ENCODE measurements at places on chromosomes 7 and 10. TPM values are rescaled to one million over a fixed set of nuclear protein-coding genes. Genes with fewer than 3 reads are reported as not detected.

The EGR2 gene
- 0.82 TPM for total RNA-seq

The HIPK2 gene
- total RNA-seq: 37.0 TPM

The PLCE1 gene
- 67.9 TPM for total RNA-seq

The HMX2 gene
- 0.64 TPM for total RNA-seq

The CPA1 gene
- total RNA-seq: not detected

The PRPS1L1 gene
- not detected for total RNA-seq

The WDR86 gene
- 2.8 TPM for total RNA-seq

The CYP3A7 gene
- total RNA-seq: 0.95 TPM

GRCh38 chr7:114047889-114048288, 129.1 kb upstream of the PPP1R3A start:
- no peak for DNase-seq

DNA sequence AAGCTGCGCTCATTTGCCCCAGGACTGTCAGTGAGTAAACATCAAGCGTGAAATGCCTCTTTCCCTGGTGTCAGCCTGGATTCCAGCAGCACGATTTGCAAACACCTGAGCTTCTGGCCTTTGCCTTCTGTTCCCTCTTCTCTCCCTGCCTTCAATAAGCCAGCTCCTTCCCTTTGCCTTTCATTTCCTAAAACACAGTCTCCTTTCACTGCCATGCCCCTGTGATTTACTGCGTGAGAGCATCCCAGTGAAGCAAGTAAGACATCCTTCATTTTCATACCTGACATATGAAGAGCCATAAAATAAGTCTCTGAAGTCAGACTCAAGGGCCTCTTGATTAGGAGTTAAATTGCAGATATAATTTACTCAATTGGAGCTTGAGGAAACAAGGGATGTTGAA, 681.8 kb downstream of the TYW1 start:
- no peak for DNase-seq

GRCh38 chr10:73857446-73857845, 16.9 kb downstream of the CAMK2G start:
- DNase-seq: no peak

DNA sequence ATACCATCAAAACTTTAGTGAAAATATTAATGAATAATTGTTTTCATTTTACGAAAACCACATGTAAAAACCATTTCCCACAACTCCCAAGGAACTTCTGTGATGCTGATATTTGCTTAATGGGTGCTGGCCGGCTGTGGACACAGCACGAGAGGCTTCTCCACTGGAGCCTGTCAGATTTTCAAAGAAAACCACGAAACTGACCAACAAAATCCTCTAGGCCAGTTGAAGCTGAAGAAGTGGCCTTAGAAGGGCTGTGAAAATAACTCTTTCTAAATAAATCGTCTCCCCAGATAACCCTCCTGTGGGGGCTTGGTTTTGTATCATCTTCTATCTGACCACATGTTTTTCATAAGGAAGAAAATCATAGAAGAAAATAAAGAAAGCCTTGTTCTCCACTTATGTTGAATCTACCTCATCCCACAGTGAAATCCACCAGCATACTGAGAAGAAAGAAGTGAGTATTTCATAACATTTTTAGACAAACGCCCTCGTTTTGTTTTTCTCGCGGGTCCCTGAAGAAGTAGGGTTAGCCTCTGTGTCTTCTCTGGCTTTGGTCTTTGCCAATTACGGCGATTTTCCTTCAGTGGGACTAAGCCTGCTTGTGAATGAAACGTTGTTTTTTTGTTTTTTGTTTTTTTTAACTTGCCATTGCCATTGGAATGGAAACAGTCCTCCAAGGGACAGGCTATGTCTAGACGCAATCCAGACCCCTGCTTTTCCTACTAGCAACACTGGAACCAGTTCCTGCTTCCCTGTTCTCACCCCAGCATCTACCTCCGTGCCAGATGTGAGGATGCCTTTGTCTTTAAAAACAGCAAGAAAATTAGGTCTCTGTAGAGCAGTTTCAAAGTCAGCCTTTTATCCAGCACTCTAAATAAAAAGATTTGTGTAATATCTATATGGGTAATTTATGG, 123.9 kb downstream of the ADAM12 start:
- no peak for DNase-seq

GRCh38 chr7:1318051-1318450, 85.4 kb downstream of the UNCX start:
- DNase-seq: no peak

GRCh38 chr7:27605689-27606269, 56.9 kb downstream of the HIBADH start:
- no peak for DNase-seq

GRCh38 chr10:21692916-21693315, 158.9 kb downstream of the MLLT10 start:
- DNase-seq: no peak

- DNase-seq: no peak
Measured at GRCh38 chr7:38773430-38773829, 135.6 kb downstream of the VPS41 start.

GRCh38 chr7:100538348-100538653, 702 bp upstream of the AGFG2 start:
- DNase-seq: no peak

- DNase-seq: peak; percentile 39
Measured at GRCh38 chr7:157318015-157318706, 18.6 kb upstream of the DNAJB6 start.

DNA sequence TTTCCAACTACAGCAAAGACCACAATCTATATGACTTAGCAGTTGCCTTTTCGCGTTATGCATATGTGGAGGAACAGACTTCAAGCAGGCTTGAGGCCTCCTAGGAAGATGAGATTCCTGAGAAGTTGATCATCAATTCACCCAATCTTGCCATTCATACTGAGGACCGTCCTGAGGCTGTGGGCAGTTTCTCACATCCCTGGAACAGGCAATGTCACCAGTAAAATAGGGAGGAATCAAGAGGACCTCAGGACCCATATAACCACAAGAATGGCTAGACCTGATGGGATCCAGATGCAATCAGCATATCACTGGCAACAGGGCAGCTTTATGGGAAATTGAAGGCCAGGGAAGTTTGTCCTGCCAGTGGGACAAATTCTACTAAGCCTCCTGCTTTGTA, 17.3 kb downstream of the KDM7A start:
- DNase-seq: no peak

DNA sequence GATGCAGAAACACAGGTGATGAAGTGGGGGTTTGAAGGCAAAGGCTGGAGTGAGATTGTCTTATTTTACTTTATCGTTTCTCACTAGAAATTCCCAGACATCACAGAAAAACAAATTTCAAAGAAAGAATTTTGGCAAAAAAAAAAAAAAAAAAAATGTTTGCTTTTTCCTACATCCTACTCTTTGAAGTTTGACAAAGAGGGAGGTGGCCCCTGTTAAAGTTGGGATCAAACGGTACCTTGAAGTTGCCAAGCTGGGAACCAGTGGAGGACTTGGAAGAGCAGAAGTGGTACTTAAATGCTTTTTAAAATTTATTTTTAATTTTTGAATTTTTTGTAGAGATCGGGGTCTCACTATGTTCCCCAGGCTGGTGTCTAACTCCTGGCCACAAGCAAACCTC, 63.9 kb upstream of the KIF5B start:
- no peak for DNase-seq

GRCh38 chr10:118395947-118396346, 53.8 kb upstream of the FAM204A start:
- DNase-seq: no peak

DNA sequence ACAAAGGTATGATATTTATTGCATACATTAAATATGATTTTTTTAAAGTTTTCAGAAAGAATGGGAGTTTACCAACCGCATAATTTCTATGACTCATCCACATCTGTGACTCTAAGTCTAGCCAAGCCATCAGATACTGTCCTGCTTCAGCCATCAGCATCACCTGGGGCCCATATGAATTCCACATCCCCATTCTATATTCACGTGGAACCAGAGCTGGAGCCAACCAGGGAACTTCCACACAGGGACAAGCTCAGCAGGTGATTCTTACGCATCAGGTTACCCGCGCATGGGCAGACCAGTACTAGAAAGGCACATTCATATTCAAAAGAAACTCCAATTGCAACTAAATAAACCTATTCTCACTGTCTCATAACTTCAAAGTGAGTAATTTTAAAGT, 817.7 kb upstream of the IGFBP3 start:
- DNase-seq: no peak

- no peak for DNase-seq
Measured at GRCh38 chr7:28018856-28019465, 161.6 kb downstream of the JAZF1 start.

GRCh38 chr7:32093415-32094408, 23.5 kb upstream of the PDE1C start:
- DNase-seq: no peak

- DNase-seq: no peak
Measured at GRCh38 chr7:136210664-136211063, 233.5 kb upstream of the MTPN start.

DNA sequence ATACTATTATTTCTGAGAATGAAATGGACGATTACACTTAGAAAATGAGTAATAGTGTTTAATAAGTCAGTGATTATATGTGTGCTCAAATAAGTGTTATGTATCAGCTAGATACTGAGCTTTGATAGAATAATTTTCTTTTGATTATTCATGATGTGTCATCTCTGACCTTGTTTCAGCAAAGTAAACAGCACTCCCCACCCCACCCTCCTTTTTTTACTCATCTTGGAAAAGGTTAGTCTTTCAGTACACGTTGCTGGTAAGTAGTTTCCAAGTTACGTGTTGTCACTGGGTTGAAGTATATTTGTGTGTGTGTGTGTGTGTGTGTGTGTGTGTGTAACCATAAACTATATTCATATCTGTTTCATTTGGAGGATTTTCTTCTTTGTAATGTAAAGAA, 84.1 kb downstream of the GNAI1 start:
- no peak for DNase-seq

DNA sequence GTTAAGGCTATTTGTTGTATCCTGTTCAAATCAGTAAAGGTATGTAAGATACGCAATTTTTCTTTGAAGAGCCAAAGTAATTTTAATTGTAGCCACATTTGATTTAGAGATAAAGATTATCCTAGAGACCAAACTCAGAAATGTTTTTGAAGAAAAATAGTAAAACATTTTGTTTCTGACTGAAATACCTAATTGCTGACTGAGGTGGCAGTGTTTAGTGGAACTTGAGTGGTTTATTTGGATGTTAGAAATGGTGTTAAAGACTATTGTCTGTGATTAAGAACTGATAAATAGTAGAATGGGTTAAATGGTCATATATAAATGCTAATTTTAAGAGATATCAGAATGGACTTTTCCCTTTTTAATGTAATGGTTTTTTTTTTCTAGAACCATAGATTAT, 15.3 kb downstream of the EDRF1 start:
- DNase-seq: no peak

DNA sequence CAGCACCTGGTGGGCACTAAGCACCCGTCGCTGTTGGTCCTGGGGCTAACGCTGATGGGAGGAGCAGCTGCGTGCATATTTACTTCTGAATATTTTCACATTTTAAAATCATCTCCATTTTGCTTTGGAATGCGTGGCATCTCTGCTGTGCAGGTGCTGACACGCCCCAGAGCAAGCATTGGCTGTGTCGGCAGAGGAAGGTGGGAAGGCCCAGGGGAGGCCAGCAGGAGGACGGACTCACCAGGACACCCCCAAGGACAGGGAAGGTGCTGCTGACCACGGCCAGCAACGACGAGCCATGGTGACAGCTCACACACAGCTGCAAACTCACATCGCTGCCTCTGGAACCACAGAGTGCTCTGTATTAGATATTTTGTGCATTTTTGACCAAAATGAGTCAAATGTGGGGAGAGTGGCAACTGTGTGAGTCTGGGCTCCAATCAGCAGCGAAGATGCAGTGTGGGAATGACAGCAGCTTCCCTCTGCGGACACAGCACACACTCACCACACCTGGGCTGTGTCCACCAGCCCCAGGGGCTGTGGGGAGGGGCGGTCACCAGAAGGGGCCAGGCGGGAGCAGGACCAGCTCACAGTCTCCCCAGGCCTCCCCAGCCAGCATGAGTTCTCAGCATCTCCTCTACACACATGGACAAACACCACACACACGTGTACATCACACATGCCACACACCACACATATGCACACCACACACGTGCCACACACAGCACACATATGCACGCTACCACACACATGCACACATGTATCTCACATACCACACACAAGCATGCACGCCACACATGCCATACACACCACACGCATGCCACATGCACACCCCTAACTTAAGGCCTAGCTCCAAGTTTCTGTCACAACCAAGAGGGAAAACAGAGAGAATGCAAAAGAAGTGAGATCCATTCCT, 58.2 kb downstream of the PTPRN2 start:
- no peak for DNase-seq

DNA sequence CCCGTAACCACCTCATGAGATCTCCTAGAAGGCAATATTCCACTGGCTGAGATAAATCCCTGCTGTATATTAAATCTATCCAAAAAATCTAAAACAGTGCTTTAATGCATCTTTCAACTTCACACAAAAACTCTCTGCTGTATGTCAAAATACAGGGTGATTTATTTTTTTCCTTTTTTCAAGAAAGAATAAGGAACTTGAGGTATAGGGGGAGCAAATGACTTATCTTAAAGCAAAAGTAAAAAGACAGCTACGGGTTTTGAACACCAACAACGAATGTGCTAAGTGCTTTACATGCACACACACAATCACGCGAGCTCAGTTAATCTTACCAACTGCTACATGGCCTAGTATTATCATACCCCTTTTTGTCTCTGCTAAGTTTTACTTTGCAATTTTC, 168.9 kb upstream of the PHF14 start:
- no peak for DNase-seq

DNA sequence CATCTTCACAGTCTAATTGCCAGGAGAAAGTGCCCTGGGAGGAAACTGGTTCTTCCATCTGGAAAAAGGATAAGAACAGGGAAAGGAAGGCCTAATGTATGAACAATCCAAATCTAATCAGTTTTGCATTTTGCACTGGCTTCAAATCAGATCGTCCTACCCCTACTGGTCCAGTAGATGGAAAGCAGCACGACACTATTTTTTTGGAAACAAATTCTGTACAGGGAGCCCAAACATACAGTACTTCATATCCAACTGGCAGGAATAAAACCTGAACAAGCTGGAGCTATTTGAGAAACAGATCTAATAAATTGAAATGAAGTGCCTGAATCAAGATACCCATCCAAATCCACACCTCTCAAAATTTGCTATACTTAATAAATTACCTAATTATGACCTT, 36.5 kb downstream of the ETV1 start:
- DNase-seq: no peak

DNA sequence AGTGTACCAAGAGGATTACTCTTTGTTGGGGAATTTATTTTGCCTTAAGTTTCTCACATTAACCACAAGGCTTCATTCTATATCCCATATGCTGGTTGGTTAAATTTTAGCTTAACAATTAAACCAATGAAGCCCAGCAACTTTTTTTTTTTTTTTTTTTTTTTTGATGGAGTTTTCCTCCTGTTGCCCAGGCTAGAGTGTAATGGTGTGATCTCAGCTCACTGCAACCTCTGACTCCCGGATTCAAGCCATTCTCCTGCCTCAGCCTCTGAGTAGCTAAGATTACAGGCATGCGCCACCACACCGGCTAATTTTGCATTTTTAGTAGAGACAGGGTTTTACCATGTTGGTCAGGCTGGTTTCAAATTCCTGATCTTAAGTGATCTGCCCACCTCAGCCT, 75.0 kb upstream of the MKX start:
- DNase-seq: no peak

Measured in transverse colon (tissue), 4 donors.